ENCODE measurements at places on chromosomes 5 and 9.

- no peak for DNase-seq
Measured at GRCh38 chr5:14505310-14506139, 76.1 kb upstream of the OTULINL start.

DNA sequence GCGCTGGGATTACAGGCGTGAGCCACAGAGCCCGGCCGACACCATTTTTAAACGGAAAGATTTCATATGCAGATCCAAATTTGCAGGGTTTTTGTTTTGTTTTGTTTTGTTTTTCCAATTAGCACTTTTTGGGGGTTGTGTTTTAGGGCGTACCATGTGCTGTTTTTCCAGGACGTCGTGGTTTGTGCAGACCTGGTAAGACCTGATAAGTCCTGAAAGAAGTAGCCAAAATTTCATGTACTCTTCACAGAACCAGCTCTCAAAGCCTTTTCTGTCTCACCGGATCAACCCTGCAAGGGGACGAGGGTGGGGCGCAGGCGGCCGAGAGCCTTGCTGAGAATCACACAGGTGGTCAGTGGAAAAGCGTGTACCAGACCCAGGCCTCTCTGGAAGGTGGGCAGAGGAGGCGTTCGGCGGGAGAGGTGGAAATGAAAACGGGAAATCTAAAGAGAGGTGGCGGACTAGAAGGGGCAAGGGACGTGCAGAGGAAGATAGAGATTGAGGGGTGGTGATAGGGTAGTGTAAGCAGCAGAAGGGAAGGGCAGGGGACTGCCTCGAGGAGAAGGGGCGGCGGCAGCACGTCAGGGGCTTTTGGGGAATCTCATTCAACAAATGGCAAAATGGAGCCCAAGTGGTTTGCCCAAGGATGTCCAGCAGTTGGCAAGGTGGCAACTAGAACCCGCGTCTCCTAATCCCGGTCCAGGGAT is 1.1 kb upstream of the FAF2 start:
- peak; percentile 4 for DNase-seq

DNA sequence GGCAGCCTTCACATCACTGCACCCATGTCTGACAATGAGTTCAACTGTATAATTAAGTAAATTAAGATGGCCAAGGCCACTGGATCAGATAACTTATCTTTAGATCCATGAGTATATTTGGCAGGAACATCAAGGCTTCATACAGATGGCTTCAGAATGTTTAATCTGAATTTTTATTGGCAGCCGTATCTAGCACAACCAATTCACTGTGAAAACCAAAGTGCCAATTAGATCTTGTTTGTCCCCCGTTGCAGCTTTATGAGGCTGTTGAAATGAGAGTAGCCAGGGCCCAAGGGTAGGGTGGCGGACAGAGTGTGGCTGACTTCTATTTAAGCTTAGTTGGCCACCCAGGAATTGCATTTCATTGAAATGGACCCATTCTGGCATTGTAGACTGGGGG is 137.7 kb downstream of the SYK start:
- no peak for DNase-seq

DNA sequence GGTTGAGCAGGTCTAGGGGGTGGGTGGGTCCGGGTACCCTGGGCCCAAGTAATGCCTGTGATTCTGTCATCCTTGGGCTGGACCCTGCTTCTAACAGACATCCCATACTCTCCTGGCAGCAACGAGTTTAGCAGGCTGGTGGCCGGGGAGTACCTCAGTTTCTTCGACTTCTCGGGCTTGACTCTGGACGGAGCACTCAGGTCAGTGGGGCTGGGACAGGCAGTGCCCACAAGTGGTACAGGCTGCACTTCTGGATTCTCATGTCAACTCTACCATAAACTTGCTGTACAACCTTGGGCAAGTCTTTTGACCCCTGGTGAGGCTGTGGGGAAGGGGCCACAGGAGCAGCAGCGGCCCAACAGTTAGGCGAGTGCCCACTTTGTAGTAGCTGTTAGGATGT is 21.8 kb downstream of the PSD2 start:
- no peak for DNase-seq

DNA sequence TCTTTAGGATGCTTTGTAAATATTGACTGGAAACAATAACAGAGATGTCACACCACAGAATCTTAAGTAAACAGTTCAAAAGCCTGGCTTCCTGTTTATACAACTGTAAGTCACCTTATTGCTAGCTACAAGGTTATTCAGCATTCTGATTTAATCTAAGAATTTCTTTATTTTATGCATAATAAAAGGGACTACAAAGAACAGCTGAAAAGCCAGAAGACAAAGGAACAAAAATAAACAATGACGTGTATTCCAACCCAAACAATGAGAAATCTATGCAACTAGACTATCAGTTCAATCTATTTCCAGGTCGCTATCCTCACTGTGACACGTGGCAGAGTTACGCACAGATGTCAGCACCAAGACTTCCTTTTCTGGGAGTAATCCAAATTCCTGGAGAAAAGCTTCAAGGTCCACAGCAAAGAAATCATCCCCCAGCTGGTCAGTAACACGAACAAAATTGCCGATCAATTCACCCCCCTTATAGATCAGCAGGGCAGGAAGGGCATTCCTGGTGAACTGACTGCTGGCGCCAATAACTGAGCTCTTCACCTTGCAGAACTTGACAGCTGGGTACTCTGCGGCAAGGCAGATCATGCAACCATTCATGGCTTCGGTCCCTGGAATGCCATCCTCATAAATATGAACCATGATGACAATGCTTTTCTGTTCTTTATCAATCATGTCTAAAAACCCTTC is 8.4 kb downstream of the PDCL start:
- no peak for DNase-seq

GRCh38 chr5:156274453-156274852 is 52.5 kb upstream of the SGCD start:
- no peak for DNase-seq

DNA sequence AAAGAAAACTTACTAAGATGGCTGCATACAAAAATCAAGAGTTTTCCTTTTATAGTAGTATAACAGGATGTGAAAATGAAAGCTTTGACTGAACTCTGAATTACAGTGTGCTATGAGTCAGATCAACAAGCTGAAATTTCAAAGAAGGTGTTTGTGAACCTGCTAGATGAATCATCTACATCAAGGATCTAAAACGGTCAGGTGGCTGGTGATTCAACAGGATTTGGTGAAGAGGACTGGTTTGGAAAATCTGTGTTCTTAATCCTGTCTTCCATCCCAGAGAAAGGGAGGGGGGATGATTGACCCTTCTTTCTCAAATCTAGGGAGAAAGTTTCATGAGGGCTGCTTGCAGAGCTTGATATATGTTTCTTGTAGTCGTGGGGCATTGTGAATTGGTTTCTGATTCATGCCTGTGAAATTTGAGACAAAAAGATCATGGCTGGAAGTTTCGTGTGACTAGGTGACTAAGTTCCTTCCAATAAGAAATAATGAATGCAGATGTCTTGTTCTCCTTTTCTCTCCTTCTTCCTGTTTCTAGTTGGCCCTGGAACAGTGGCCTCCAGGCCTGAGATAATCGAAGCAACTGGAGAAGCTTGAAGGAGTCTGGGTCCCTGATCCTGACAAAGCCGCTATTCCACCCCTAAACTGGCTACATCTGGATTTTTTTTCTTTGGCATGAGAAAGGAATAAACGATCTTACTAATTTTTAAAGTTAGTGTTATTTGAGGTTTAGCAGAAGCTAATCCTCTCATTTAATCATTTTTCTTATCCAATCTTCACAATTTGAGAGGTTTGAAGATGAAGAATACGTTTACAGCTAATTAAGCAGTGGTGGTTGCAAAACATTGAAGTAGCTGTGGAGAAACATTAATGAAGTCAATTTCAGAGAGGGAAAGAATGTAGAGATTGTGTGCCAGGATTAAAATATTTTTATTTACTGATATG is 67.2 kb downstream of the MRPS30 start:
- DNase-seq: no peak

DNA sequence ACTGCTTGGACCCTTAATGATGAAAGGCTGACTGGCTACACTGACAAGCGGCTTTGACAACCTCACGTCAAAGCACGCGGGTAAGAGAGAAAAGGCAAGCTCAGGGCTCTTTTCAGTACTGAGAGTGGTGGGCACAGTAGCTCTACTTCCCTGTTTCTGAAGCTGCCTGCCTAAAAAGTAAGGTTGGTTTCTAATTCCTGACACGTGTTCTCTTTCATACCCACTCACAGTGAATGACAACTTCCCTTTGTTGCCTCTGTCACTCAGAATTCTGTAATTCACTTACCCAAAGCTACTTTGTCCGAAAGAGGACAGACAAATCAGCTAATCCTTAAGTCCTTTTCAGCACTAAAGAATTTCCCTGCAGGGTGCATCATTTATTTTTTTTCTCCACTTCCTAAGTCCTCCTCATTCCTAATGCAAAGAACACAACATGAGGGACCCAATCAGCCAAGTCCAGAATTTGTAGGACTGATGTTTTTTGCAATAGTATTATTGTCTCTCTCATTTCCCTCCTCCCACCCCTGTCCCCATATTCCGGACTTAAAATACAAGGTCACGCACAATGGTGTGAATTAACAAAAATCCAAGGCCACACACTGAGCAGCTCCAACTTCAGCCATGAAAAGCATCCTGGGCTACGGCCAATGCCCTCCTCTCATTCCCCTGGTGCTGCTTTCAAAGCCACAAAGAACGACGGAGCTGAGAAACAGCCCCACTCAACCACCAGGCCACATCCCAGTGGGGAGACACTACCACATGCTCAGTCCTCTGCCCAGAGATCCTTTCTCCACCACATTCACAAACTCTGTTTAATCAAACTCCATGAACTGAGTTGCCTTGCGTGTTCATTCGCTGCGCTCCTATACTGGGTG is 221.0 kb downstream of the TSSK1B start:
- no peak for DNase-seq

DNA sequence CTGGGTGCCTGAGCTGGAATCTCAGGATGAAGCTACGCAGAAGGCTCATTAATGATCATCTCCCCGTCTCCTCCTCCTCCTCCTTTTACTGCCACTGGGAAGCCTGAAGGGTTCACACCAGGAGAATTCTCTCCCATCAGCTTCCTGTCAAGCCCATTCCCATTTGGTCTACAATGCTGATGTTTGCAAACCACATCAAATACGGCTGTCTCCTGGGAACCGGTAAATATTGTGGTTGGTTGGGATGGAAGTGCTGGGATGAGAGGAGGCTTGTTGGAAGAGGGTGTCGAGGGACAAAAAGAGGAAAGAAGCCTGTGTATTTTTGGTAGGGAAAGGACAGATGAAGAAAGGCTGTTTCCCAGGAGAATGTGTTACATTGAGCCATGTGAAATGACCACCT is 13.2 kb upstream of the S1PR3 start:
- DNase-seq: no peak

GRCh38 chr9:22214497-22215031 is 205.5 kb upstream of the CDKN2B start:
- DNase-seq: no peak

DNA sequence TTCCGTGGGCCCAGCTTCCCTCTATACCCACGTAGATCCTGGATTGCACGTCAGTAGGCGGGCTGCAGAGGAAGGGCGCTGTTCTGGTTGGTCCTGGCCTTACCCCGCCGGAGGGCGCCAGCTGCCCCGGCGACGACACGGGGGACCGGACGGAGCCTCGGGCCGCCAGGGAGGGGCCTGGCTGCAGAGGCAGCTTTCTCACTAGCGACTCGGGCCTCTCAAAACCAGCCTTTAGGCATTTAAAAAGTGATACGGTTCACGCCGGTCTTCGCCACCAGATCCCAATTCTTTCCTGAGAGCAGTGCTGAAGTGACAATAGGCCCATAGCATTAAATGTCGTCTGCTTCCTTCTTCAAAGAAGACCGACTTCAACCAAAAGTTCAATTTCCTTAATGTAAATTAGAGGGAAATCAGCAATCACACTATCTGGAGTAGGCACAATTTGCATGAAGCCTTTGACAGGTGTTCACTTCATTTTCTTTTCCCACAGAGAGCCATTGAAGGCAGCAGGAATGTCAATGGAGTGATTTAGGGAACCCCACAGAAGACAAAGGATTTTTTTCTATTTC is 17.6 kb upstream of the UBE2D2 start:
- peak; percentile 73 for DNase-seq

DNA sequence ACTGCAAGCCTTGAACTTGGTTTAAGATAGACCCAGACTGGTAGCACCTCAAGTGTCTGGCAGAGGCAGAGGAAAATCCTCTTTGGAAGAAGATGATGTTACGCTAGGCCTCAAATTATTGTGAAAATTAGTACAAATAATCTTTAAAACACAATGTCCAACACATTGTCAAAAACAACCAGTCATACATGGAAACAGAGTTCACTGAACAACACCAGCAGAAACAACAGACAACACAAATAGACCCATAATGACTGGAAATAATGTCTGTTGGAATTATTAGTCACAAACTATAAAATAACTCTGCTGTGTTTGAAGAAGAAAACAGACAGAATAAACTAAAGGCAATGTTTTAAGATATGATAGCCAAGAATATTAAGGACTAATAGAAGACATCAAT is 15.4 kb upstream of the ZNF366 start:
- no peak for DNase-seq

DNA sequence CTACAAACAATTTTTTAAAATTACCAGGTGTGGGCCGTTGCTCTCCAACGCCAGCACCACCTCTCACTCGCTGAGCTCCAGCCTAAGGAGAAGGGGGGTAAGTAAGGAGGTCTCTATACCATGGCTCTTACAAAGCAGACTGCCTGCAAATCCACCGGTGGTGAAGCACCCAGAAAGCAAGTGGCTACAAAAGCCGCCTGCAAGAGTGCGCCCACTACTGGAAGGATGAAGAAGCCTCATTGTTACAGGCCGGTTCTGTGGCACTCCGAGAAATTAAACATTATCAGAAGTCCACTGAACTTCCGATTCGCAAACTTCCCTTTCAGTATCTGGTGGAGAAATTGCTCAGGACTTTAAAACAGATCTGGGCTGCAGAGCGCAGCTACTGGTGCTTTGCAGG is 46.0 kb downstream of the CDO1 start:
- no peak for DNase-seq

GRCh38 chr9:37191403-37192089 is 71.2 kb downstream of the ZCCHC7 start:
- no peak for DNase-seq

DNA sequence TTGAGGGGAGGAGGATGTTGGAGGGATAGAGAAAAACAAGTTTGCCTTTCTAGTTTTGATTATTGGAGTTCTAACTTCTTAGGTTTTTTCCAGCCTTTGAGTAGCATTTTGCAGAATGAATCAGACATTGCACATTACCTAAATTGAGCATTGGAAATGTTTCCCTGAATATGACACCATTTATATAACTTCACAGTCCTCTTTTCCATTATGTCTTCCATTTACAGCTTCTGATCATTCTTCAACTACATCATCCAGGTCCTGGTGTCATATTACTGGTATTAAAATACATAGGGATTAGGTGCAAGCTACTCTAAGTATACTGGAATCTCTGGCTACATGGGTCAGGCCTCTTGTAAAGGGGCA is 286.1 kb downstream of the ARHGAP26 start:
- DNase-seq: no peak

- DNase-seq: no peak
Measured at GRCh38 chr5:37754976-37755375, 84.9 kb downstream of the GDNF start.

- DNase-seq: no peak
Measured at GRCh38 chr9:135127718-135128670, 40.5 kb downstream of the OLFM1 start.

DNA sequence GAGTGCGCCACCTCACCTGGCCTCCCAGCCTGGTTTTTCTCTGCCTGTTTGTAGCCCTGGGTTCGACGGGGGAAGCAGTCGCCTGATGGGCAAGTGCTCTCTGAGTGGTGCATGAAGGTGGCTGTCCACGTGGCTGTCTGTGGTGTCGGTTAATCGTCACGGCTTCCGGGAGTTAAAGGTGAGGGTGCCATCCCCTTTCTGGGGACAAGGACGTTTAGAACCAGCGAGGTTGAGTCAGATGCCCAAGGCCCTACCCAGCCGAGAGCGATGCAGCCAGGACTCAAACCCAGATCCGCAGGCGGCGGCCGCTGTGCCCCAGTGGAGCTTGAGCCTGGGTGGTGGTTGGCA is 47.7 kb downstream of the RXRA start:
- no peak for DNase-seq
